ENCODE measurements at places on chromosomes 6 and 20.

DNA sequence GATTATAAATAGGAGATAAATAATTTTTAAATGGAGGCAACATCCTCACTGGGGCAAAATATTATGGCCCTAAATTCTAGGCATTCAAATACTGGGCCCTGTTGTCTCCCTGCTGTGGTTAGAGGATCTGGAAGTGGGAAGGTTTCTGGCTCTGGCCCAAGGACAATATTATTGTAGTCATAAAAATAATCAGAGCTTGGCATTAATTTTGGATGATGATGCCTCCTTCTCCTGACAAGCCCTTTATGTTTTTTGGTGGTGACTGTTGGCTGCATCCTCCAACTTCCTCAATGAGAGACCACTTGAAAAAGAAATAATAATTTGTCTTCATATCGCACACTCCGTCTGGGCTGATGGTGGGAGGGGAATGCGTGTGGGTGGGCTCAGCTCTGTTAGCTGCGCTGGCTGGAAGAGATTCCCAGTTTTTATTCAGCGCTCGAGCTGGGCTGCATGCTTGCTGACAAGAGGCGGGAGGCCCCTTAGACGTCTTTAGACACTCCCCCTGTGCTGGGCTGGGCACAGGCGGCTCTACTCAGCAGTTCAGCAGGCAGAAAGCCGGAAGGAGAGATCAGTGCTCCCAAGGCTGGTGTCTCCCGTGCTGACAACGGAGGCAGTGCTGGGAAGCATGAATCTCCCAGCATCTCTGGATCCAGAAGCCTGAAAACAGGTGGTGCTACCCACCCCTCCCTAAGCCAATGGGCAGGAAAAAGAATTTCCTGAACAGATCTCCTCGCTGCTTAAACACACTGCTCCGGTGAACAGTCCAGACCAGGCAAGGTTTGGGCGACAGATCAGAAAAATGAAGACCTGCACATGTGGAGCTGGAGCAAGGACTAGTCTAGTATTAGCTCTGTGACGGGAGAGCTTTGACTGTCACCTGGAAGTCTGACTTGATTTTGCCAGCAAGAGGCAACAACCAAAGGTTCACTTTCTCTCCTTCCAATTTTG is 97.7 kb downstream of the SYCP2 start:
- no peak for DNase-seq

DNA sequence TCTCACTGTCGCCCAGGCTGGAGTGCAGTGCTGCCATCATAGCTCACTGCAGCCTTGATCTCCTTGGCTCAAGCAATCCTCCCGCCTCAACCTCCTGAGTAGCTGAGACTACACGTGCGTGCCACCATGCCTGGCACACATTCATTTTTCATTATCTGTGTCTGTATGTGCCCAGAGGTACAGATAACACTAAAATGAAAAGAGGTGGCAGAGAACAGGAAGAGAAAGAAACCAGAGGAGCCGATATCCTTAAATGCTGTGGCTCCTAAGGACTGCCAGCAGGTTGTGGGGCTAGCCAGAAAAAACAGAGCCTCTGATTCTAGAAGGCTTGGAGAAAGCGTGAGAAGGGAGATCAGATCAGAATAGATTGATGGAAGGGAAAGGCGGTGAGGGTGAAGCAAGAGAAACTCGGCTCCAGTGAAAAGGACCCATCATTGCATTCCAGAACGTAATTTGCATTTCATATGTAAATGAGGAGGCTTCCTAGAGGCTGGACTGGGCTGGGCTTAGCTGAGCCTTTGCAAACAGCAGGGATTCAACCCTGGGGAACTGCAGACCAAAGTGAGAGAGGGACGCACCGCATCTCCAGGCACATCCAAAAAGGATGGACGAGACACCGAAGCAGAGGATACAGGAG is 64.2 kb downstream of the GCNT2 start:
- DNase-seq = no peak

GRCh38 chr6:88650029-88650619 is 313.3 kb downstream of the RNGTT start:
- DNase-seq = no peak

DNA sequence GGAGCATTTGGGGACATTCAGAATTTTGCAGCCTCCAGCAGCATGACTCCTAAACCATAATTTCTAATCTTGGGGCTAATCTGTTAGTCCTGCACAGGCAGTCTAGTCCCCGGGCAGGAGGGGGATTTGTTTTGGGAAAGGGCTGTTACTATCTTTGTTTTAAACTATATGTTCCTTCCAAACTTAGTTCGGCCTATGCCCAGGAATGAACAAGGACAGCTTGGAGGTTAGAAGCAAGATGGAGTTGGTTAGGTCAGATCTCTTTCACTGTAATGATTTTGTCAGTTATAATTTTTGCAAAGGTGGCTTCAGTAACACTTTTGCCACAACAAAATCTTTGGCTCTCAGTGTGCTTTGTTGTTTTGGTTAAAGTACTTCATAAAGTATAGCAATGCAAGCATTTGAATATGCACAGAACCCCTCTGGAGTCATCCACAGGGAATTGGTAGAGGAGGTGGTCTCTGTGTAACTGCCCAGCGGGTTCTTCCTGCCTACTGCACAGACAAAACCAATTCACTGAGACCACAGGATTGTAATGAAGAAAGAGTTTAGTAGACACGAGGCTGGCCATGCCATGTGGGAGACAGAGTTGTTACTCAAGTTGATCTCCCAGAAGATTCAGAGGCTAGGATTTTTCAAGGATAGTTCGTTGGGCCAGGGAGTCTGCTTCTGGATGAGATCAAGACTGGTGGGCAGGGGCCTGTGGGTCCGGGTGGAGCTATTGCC is 224.1 kb upstream of the MYLIP start:
- no peak for DNase-seq

- DNase-seq = no peak
Observed at GRCh38 chr6:159631886-159632285, 61.2 kb downstream of the SOD2 start.
